Activated CD4-positive, alpha-beta memory T cell treated with anti-CD3 and anti-CD28 coated beads for 36 hours (primary cell): ENCODE measurements at places on chromosomes 6 and 20. TPM values are rescaled to one million over a fixed set of nuclear protein-coding genes. Genes with fewer than 3 reads are reported as not detected.

Gene LRRC73
- not detected for total RNA-seq

DNA sequence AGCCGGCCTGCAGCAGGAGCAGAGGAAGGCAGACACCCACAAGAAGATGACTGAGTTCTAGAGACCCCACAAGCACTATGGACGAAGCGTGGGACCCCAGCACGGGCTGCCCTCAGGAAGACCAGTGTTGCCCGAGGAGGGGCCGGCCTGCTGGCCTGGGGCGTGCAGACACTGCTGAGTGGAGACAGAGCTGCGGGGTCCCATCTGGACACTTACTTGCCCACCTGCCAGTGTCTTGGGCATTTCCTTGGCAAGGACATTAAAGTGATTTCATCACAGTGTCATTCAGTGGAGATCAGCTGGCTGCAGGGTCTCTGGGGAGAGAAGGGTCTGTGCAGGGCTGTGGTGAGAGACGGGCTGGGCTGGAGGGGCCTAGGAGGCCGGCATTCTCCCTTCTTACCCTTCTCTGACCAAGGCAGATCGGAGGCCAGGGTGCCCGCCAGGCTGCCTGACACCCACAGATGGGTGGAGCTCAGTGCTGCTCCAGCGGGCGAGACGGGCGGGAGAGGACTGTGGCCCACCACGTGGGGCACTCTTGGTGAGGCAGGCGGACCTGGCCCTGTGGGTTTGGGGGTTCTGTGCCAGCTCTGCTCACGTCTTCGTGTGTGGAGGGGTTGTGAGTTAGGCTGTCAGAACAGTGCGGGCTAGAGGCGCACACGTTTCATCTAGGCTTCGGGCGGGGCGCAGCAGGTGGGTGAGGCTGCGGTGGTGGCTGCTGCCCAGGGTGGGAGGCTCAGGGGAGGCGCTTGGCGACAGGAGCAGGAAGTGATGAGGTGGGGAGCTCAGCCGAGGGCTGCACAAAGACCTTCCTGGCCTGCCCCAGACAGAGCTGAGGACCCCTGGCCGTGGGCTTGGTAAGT, at the start of gene LIME1:
Gene LIME1, plus strand, starts transcription at position 806 of the 860 bp plus-strand sequence. CDS start 886 bp downstream, outside the sequence.
- no peaks in the 10 kb centered on the region for H3K27me3 ChIP-seq
- peaks cover 10% of the 10 kb centered on the region for H3K36me3 ChIP-seq
- DNase-seq, result peak; percentile 82
- peak within 1 kb of the TSS; percentile 83 for H3K27ac ChIP-seq
- H3K4me3 ChIP-seq, result peak within 1 kb of the TSS; percentile 69
- peaks cover 19% of the 10 kb centered on the region for H3K4me1 ChIP-seq

- DNase-seq, result no peak
- H3K4me1 ChIP-seq, result peaks cover 14% of the 10 kb centered on the region
- no peaks in the 10 kb centered on the region for H3K27me3 ChIP-seq
- H3K4me3 ChIP-seq, result no peak overlapping the region
- H3K27ac ChIP-seq, result no peak overlapping the region
- H3K36me3 ChIP-seq, result no peaks in the 10 kb centered on the region
Measured at GRCh38 chr20:50799890-50800550, 5.2 kb downstream of the BCAS4 start.

GRCh38 chr6:89162047-89162371, 16.2 kb downstream of the PM20D2 start:
- no peak for DNase-seq
- peaks cover 2% of the 10 kb centered on the region for H3K4me1 ChIP-seq
- no peak overlapping the region for H3K27ac ChIP-seq
- H3K36me3 ChIP-seq, result peaks cover 16% of the 10 kb centered on the region
- H3K4me3 ChIP-seq, result no peak overlapping the region

- no peaks in the 10 kb centered on the region for H3K36me3 ChIP-seq
- H3K27me3 ChIP-seq, result no peaks in the 10 kb centered on the region
- H3K4me1 ChIP-seq, result peaks cover 24% of the 10 kb centered on the region
- no peak for DNase-seq
- H3K4me3 ChIP-seq, result no peak overlapping the region
Measured at GRCh38 chr20:33570743-33571142, 80.8 kb downstream of the CBFA2T2 start.

Gene F13A1
- not detected for total RNA-seq

Gene BMP6
- 0.46 TPM for total RNA-seq

GRCh38 chr6:10901770-10902169, 14.9 kb downstream of the SYCP2L start:
- H3K27me3 ChIP-seq, result peaks cover 2% of the 10 kb centered on the region
- no peak overlapping the region for H3K27ac ChIP-seq
- no peaks in the 10 kb centered on the region for H3K36me3 ChIP-seq
- H3K4me1 ChIP-seq, result no peaks in the 10 kb centered on the region
